ENCODE measurements at places on chromosomes 3 and 15.

DNA sequence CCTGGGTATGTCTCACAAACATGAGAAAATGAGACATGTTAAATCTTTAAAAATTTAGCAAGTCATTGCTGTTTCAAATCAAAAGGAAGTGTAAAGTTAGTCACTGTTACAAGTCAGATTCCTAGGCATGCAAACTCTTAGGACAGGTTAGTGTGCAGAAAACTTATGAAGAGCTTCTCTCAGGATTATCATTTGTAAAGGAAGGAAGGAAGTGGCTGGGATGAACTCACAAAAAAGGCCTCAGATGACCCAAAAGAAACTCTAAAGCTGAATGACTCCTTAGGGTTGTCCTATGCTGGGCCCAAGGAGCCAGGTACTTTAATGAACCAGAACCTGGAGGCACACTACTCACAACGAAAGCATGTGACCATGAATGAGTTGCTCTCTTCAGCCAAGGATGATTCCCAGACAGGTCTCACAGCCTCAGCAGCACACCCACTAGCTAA is 25.0 kb downstream of the MSL2 start:
- DNase-seq, result no peak

DNA sequence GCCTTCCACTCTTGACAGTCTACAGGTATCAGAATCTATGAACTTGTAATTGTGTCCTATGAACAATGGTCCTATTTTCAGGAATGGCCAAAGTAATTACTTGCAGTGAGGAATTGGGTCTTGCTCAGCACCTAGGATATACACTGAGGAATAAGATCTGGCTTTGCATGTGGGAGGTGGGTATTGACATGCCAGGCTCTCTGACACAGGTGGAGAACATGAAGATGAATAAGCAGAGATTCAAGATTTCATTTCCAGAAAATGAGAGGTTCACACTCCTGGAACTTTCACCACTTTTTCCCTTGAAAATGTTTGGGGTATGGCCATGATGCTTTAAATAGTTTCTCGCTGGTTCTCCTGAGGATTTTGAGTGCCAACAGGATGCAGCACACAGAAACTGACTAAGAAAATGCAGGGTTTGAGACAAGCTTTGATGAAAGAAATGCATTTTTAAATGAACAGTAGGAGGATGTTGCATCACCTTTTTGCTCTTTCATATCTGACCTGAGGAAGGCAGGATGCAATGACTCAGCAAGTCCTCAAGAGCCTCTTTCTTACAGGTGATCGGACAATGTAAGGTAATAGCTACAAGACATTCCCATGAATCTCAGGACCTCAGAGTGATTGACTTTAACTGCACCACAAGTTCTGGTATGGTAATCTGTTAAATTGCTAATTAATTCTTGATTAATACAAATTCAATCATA is 3.7 kb downstream of the HRG start:
- DNase-seq, result no peak

- DNase-seq, result no peak
Measured at GRCh38 chr15:94119298-94119811, 112.0 kb upstream of the MCTP2 start.

- DNase-seq, result no peak
Measured at GRCh38 chr3:37040231-37040630, 46.9 kb downstream of the MLH1 start.

DNA sequence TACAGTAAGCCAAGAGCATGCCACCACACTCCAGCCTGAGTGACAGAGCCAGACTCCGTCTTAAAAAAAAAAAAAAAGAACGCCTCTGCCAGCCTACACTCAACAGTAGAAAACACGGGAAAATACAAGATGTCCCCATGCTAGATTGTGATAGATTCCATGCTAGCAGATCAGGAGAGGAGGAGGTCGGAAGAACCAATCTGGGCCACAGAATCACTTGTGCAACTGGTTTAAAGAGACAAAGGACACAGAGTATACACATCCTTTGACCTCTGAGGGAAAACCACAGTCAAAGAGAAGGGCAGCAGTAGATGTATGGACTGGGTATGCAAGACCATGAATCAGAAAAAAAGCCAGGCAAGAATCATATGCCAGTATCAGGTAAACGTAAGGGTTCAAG is 15.9 kb downstream of the TBL1XR1 start:
- no peak for DNase-seq

DNA sequence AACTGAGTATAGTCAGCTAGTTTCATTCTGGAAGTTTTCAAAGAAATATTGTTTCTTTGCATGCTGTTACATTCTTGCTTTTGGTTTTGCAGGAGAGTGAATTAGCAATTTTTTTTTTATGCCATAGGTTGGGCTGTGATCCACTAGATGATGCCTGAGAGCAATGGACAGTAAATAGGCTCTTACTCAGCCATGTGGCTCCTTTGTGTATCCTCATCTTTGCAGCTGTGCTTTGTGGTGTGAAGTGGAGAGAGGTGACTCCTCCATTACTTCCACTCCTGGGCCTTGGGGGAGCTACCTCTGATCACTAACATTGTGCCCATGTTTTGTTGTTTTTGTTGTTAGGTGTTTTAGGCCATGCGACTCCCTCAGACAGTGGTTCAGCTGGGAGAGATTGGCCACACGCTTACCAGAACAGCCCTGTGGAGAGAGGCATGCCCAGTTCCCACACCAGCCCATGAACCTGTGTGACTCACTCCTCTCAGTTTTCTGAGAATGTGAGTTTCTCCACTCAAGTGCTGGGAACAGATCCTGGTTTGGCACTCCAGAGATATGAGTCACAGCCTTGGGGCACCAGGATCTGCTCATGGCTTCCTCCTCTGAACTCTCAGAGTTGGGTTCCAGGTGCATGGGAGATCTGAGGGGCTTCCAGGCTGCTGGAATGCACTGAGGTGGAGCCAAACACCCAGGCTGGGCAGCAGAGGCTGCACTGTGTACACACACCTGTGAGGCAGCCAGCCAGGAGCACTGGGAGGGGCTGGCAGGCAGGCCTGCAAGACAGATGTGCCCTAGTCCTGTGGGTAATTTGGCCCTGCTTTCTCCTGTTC is 785.3 kb downstream of the ROBO2 start:
- no peak for DNase-seq

DNA sequence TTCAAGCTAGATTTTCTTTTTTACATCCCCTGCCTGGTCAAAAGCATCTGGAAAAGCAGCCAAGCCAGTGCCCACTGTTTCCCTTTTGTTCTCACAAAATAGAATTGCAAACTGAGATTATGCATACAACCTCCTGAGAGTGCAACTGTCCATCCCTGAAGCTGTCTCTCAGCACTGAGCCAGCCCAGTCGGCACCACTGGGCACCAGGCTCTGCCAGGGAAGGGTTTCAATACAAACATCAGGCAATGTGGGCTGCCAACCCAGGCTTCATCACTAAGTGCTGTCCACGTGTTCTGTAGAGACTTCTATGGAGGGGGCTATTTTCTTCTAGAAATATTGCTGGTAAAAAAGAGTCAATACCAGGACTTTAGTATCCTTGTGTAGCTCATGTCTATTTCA is 356.3 kb upstream of the TBL1XR1 start:
- no peak for DNase-seq

DNA sequence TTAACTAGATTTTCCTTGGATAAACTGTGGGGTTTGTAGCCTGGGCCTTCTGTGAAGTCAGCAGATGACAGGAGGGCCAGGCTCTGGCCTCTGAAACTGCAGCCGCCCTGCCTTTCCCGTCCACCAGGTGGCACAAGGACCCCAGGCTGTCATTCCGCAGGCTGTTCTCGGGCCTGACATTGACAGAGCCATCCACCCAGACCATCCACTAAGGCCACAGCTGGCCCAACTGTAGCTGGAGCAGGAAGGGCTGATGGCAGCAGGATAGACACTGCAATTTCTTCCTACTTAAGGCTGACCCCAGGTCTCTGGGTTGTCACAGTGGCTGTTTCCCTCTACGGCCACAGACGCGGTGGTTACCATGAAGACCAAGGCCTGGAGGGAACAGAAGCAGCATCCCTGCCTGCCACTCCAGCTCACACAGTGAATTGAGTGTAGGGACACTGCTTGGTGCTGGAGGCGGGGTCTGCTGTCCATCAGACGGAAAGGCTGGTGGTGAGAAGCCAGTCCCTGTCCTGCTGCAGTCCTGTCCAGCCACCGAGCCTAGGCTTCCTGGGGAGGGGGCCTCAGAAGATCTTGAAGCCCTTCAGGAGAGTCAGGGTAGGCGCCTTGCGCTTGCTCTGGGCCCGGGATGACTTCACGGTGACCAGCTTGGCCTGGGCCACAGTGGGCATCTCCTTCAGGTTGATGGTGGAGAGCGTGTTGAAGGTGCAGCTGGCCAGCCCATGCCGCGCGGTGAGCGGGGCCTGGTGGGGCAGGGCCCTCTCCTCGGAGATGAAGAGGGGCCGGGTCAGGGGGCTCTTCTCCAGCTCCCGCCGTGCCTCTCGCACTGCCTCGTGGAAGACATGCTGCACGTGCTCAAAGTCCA is 9.4 kb downstream of the SLC51B start:
- DNase-seq, result no peak

- DNase-seq, result no peak
Measured at GRCh38 chr3:46918202-46918601, 40.7 kb downstream of the PTH1R start.

DNA sequence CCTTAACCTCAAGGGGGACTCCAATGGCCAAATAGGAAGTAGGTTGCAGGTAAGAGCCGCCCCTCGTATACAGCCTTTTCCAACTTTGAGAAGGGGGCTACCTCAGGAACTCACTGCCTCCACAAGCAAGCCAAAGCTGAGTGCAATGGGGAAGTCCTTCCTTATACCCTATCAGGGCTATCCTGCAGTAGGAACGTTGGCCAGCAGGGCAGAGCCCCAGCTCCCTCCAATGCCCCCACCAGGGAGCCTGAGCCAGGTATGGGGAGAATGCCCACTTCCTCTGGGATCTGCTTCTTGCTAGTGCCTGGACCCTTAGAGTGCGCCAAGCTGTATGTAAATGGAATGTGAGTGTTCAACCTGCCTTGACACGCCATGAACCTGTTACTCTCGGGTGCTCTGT is 16.3 kb downstream of the CACNA2D2 start:
- DNase-seq, result no peak

DNA sequence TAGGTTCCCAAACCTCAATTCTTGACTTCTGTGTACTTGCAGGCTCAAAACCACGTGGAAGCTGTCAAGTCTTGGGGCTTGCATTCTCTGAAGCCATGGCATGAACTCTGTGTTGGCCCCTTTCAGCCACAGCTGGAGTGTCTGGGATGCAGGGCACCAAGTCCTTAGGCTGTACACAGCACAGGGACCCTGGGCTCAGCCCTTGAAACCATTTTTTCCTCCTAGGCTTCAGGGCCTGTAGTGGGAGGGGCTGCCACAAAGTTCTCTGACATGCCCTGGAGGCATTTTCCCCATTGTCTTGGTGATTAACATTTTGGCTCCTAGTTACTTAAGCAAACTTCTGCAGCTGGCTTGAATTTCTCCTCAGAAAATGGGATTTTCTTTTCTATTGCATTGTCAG is 135.4 kb downstream of the ATG7 start:
- no peak for DNase-seq

- DNase-seq, result no peak
Measured at GRCh38 chr15:88049506-88049905, 207.0 kb downstream of the NTRK3 start.

GRCh38 chr3:187271582-187271981 is 20.0 kb downstream of the MASP1 start:
- DNase-seq, result no peak

Measured in T-helper 1 cell (primary cell).